ENCODE measurements at places on chromosomes 6 and 20. TPM values are rescaled to one million over a fixed set of nuclear protein-coding genes. Genes with fewer than 3 reads are reported as not detected.

NKX2-2 gene
- total RNA-seq: not detected

DEFB112 gene
- not detected for total RNA-seq

TFAP2C gene
- not detected for total RNA-seq

SLC22A2 gene
- not detected for total RNA-seq

PCSK2 gene
- total RNA-seq: 0.48 TPM

TXNDC5 gene
- total RNA-seq: 249 TPM

DUSP22 gene
- total RNA-seq: 13.7 TPM

SLC22A7 gene
- total RNA-seq: not detected

NOL7 gene
- total RNA-seq: 70.2 TPM

FAM83D gene
- total RNA-seq: 13.2 TPM

TNNC2 gene
- total RNA-seq: not detected

COL9A1 gene
- not detected for total RNA-seq

SLC24A3 gene
- total RNA-seq: 0.64 TPM

GMNN gene
- 26.9 TPM for total RNA-seq

TAGAP gene
- total RNA-seq: not detected

KIF6 gene
- total RNA-seq: 0.32 TPM

SYCP2L gene
- total RNA-seq: not detected

PNPLA1 gene
- total RNA-seq: not detected
